Immature natural killer cell (primary cell): ENCODE measurements at places on chromosomes 7 and 10. TPM values are rescaled to one million over a fixed set of nuclear protein-coding genes. Genes with fewer than 3 reads are reported as not detected.

GRCh38 chr10:114571316-114571999, 86.6 kb downstream of the ABLIM1 start:
- no peaks in the 10 kb centered on the region for H3K27me3 ChIP-seq
- no peak overlapping the region for H3K4me3 ChIP-seq
- no peaks in the 10 kb centered on the region for H3K36me3 ChIP-seq
- no peaks in the 10 kb centered on the region for H3K4me1 ChIP-seq
- no peak overlapping the region for H3K27ac ChIP-seq
- no peak for DNase-seq

DNA sequence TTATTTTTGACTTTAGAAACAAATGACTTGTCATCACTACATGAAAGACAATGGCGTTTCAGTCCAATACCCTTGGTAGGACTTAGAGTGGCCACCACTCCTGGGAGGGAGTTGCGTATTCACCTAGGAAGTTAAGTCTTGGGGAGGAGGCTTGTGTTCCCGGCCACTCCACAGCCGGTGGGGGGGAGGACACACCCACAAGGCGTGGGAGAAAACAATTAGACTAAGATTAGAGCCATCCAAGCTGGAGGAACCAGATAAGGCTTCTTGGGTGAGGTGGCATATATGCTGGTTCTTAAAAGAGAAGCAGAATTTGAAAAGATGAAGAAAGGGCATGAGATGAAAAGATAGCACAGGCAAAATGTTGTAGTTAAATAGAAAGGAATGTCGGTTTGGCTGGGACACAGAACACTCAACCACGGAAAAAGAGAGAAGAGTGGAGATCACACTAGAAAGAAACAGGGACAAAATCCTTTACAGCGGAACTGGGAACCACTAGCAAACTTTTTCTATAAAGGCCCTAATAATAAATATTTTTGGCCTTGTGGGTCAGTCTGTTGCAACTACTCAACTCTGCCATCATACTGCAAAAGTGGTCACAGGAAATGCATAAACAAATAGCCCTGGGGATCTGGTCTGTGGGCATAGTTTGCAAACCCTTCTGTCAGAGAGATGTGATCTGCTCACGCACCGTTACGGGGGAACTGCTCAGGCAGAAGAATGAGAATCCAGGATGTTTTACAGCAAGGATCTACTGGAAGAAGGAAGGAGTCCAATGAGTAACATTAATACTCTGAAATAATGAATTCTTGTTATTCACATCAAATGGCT, 651.8 kb downstream of the PARD3 start:
- H3K4me1 ChIP-seq: no peaks in the 10 kb centered on the region
- no peak overlapping the region for H3K27ac ChIP-seq
- no peaks in the 10 kb centered on the region for H3K27me3 ChIP-seq
- no peak for DNase-seq
- H3K36me3 ChIP-seq: no peaks in the 10 kb centered on the region

GRCh38 chr7:36203071-36203790, 50.2 kb downstream of the EEPD1 start:
- H3K27me3 ChIP-seq: no peaks in the 10 kb centered on the region
- no peak overlapping the region for H3K27ac ChIP-seq
- H3K4me3 ChIP-seq: no peak overlapping the region
- H3K4me1 ChIP-seq: peaks cover 11% of the 10 kb centered on the region

GRCh38 chr7:98724591-98724990, 107.5 kb downstream of the NPTX2 start:
- H3K4me3 ChIP-seq: no peak overlapping the region
- peaks cover 11% of the 10 kb centered on the region for H3K27me3 ChIP-seq
- DNase-seq: no peak
- H3K27ac ChIP-seq: no peak overlapping the region
- no peaks in the 10 kb centered on the region for H3K36me3 ChIP-seq

GRCh38 chr7:151844071-151844824, 32.7 kb downstream of the PRKAG2 start:
- DNase-seq: no peak
- peaks cover 14% of the 10 kb centered on the region for H3K4me1 ChIP-seq
- no peaks in the 10 kb centered on the region for H3K27me3 ChIP-seq
- H3K4me3 ChIP-seq: no peak overlapping the region
- no peak overlapping the region for H3K27ac ChIP-seq
- no peaks in the 10 kb centered on the region for H3K36me3 ChIP-seq

- H3K4me3 ChIP-seq: no peak overlapping the region
- peaks cover 3% of the 10 kb centered on the region for H3K27me3 ChIP-seq
- DNase-seq: no peak
- no peak overlapping the region for H3K27ac ChIP-seq
These were observed 53.4 kb downstream of the GLRX3 start for GRCh38 chr10:130189608-130190054.

- no peaks in the 10 kb centered on the region for H3K36me3 ChIP-seq
- H3K27me3 ChIP-seq: no peaks in the 10 kb centered on the region
- H3K4me1 ChIP-seq: peaks cover 78% of the 10 kb centered on the region
- no peak for DNase-seq
- H3K27ac ChIP-seq: peak overlapping the region; percentile 94
These were observed 133.6 kb downstream of the GLI3 start for GRCh38 chr7:42103456-42103855.

- peak; percentile 33 for DNase-seq
- no peak overlapping the region for H3K4me3 ChIP-seq
- no peaks in the 10 kb centered on the region for H3K4me1 ChIP-seq
- H3K27me3 ChIP-seq: peaks cover 5% of the 10 kb centered on the region
- H3K27ac ChIP-seq: no peak overlapping the region
These were observed 24.5 kb upstream of the KLF14 start for GRCh38 chr7:130758429-130759056.

DNA sequence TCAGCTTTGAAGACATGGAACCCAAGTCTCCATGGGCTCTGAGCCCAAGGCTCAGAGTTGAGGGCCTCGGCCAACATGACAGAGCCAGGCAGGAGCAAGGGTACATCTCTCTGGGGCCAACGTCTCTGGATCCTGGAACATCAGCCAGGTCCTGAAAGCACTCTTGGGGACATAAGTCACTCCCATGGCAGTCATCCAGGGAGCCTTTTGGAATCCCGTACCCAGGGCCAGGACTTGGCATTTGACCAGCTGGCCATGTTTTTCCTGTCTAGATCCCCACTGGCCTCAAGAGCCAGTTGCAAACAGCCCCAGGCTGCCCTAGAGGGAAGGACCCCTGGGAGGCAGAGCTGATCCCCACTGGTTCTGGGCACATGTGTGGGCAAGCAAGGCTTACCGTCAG, 4.3 kb upstream of the CXCL12 start:
- H3K4me3 ChIP-seq: no peak overlapping the region
- H3K4me1 ChIP-seq: peaks cover 2% of the 10 kb centered on the region

DNA sequence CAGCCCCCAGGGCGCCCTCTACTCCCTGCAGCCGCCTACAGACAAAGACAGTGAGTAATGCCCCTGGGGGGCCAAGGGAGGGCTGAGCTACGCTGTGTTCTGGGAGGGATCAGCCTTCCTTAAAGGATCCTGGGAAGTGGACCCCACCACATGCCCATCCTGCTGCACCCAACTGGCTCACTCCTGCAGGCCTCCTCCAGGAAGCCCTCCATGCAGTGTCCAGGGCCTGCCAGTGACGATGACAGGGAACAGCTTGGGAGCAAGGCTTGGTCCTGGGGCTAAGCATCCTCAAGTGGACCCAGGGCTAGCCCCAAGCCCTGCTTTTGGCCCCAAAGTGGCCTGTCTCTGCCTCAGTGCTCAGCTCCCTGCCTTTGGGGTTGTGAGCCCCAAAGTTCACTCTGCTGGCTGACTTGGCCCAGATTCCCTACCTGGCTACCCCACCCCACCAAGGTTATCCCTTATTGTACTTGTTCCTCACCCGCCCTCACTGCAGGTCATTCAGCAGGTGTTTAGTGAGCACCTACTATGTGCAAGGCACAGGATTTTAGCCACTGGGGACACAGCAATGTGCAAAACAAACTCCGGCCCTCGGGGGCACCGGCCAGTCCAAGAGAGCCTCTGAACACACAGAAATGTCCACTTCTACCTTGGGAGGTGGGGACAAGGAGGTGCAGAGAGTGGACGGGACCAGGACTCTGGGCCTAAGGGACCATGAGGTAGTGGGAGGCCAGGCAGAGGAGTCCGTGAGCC, 83.5 kb downstream of the MYL10 start:
- H3K36me3 ChIP-seq: no peaks in the 10 kb centered on the region
- no peak overlapping the region for H3K27ac ChIP-seq
- DNase-seq: no peak
- no peaks in the 10 kb centered on the region for H3K27me3 ChIP-seq

DNA sequence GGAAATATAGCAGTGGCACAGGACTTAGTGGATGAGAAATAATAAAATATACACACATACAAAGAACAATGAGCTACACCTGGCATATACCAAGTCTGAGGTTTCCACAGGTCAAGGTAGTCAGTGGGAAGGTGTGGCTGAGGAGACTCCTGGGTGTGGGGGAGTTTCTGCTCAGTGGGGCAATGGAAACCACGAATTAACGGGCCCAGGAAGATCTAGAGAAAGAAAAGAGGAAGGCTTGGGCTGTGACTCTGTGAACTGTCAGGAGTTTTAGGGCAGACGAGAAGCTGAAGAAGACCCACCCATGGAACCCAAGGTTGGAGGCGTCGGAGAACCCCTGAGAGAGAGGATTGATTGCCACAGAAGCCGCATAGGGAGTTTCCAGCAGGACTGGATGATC, 196.5 kb downstream of the HERPUD2 start:
- H3K4me1 ChIP-seq: no peaks in the 10 kb centered on the region
- H3K27ac ChIP-seq: no peak overlapping the region

GRCh38 chr10:113617086-113617485, 46.8 kb downstream of the NRAP start:
- no peak overlapping the region for H3K4me3 ChIP-seq
- no peaks in the 10 kb centered on the region for H3K36me3 ChIP-seq
- H3K27ac ChIP-seq: no peak overlapping the region
- no peak for DNase-seq
- H3K27me3 ChIP-seq: peaks cover 2% of the 10 kb centered on the region

GRCh38 chr10:59575269-59575668, 134.4 kb downstream of the SLC16A9 start:
- no peaks in the 10 kb centered on the region for H3K36me3 ChIP-seq
- H3K27ac ChIP-seq: no peak overlapping the region
- H3K4me1 ChIP-seq: no peaks in the 10 kb centered on the region
- H3K4me3 ChIP-seq: no peak overlapping the region
- peaks cover 6% of the 10 kb centered on the region for H3K27me3 ChIP-seq
- no peak for DNase-seq

DNA sequence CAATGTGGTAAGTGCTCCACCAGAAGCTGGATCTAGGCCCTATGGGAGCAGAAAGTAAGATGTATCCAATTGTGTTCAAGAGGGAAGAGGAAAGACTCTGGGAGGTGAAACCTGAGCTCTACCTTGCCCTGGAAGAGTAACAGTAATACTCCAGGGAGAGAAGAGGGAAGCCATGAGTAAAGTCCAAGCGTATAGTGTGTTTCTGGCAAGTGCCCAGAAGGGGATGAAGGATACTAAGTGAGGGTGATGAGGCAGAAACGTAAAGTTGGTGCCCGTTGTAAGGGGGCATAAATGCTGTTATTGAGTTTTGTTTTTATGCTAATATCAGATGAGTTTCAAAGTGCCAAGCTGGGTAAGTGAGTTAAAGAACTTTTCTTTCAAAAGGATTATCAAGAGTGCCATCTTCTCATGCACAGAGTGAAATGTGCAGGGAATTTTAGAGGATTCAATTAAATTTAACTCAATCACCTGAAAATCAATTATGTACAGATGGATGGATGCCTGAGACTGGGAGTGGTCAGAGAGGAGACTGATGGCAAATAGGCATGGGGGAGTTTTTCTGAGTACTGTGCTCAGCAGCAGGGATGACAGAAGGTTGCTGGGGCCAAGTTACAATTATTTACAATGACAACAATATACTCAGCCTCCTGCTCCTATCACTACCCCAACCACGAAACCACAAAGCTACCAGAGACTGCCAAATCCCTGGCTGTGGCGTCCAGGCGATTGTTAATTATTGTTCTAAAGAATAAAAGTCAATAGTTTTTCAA, 123.3 kb upstream of the LAMB4 start:
- no peak for DNase-seq
- H3K4me1 ChIP-seq: no peaks in the 10 kb centered on the region
- H3K27me3 ChIP-seq: peaks cover 2% of the 10 kb centered on the region
- H3K27ac ChIP-seq: no peak overlapping the region
- H3K4me3 ChIP-seq: no peak overlapping the region

GRCh38 chr10:5573968-5574641, 49.3 kb downstream of the CALML3 start:
- H3K36me3 ChIP-seq: no peaks in the 10 kb centered on the region
- H3K4me1 ChIP-seq: no peaks in the 10 kb centered on the region
- no peak overlapping the region for H3K4me3 ChIP-seq
- DNase-seq: no peak

Gene MYH16
- polyA plus RNA-seq: not detected

Gene LBX1
- not detected for polyA plus RNA-seq

Gene KEL
- not detected for polyA plus RNA-seq

Gene PPP1R17
- not detected for polyA plus RNA-seq
